ENCODE measurements at places on chromosomes 3 and 15.

GRCh38 chr3:4588466-4588865, 95.3 kb downstream of the ITPR1 start:
- no peak for DNase-seq

GRCh38 chr15:78052001-78052401, 25.5 kb downstream of the TBC1D2B start:
- no peak for DNase-seq

DNA sequence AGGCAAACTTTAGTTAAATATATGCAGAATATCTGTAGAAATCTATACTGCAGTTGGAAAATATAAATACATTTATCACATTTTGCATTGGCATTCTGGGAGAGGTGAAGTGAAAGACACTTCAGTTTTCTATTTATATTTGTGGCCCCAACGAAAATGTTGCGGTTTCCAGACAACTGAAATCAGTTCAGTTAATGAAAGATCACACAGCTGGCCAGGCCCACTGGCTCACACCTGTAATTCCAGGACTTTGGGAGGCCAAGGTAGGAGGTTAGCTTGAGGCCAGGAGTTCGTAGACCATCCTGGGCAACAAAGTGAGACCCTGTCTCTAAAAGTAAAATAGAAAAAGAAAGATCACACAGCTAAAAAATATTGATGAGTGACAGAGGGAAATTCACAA, 11.9 kb upstream of the CLASP2 start:
- no peak for DNase-seq

- DNase-seq = no peak
Observed at GRCh38 chr15:71577071-71577470, 233.3 kb upstream of the NR2E3 start.

- no peak for DNase-seq
Observed at GRCh38 chr15:36645106-36645505, 65.7 kb downstream of the CDIN1 start.

- no peak for DNase-seq
Observed at GRCh38 chr3:10526366-10526765, 21.0 kb upstream of the ATP2B2 start.

DNA sequence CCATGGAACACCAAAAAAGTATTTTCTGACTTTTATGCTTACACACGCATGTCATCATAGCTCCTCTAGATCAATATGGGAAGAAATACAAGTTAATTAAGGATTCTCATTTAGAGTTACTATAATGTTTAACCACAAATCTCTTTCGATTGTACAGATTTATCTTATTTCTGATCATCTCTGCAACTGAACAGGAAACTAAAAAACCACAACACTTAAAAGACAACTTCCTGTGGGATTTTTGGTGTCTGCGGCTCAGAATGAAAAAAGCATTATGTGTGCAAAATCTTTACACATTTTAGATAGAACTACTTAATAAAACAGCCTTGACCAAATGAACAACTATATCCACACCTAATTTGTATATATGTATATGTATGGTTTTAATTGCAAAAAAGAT, 3.0 kb upstream of the TJP1 start:
- DNase-seq = no peak

DNA sequence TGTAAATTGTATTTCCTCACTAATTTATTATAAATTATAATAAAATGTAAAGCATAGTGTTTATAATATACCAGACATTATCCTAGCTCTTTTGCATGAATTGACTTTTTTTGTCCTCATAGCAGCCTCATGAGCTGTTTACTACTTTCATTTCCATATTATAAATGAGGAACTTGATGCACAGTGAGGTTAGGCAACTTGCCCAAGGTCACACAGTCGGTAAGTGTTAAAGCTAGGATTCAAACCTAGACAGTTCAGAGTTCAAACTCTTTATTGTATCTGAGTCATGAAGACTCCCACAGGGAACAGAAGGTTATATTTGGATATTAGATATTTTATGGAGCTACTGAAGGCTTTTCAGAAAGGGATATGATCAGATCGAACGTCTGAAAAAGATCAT, 322.2 kb upstream of the SATB1 start:
- DNase-seq = no peak

DNA sequence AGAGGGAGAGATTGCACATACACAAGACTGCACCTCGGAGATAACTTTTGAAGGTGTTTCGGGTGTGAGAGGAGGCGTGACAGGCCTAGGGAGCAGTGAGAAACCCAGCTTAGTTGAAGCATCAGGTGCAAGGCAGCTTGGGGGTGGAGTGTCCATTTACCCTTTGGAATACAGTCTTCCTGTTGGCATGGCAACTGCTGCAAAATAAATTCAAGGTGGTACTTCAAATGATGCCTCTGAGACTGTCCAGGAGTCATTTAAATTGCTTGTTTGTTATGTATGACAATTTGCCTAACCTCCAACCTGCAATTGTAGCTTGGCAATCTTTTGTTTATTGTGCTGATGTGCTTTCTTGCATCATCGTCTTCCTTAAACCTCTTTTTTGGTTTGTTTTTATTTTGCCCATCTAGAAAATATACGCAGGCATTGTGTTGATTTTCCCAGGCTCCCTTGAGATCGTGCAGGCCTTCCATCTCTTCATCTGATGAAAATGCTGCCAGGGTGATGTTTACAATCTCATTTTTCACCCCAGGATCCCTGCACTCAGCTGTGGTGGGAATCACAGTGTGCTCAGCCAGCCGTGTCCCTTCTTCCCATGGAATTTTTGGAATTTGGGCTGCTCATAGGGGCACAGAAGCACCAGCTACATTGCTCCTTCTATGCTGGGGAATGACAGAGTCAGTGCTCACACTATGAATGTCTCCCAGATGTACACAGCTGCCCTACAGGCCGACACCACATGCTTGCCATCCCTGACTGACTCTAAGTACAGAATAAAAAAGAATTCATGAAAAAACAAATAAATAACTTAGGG, 583.1 kb upstream of the CFAP20DC start:
- DNase-seq = no peak

- no peak for DNase-seq
Observed at GRCh38 chr3:127164615-127165014, 28.3 kb upstream of the PRR23E start.

DNA sequence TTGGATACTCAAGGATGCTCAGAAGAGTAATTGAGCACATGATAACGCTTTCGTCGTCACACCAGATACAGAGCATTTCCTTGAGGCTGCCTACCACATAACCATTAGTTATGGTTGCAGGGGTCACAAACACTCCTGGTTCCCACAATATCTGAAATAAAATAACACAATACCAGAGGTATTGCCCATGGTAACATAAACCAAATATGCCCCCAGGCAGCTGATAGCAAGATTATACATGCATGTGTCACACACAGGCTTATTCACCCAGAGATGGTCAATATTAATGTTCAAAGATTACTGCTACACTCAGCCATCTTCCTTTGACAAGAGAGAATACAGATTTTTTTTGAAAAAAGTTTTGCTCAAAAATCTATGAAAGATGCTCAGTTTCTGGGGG, 7.3 kb downstream of the RPL39L start:
- no peak for DNase-seq

GRCh38 chr3:10370429-10370828, 49.5 kb upstream of the SEC13 start:
- DNase-seq = no peak

- no peak for DNase-seq
Observed at GRCh38 chr3:25686766-25687165, 22.1 kb upstream of the TOP2B start.

DNA sequence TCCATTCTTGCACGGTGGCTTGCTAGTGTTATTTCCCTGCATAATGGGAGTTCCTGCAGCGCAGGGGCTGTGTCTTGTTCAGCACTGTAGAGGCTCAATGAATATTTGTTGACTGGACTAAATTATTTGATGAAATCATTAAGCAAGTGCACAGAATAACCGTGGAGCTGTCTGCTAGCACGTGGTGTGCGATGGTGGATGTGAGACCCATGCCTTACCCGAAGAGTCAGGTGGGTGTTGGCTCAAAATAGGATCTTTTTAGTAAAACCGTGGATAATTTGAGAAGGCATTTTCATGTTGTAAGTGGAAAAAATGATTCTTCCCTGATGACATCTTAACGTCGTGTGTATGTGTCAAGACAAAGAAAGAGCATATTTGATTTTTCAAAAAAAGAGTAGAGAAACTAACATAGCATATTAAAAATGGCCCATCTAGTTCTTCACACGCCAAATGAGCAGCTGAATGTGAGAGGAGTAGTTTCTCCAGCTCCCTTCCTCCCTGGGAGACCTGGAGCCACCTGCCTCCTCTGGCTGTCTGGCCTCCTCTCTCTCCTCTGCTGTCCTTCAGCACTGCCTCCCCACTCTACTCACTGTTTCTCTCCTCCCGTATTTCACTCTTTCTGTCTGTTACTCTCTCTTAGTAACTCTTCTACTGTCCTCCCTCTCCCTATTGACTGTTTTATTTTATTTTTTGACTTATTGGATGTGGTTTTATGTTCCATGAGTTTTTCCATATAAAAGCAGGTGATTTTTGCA, 6.3 kb downstream of the FAM81A start:
- no peak for DNase-seq

All from activated T-helper 1 cell treated with anti-CD3 and anti-CD28 coated beads, Interleukin-2, amount 50 U/mL, for 16 hours (primary cell).